ENCODE measurements at places on chromosomes 11 and 22.

- no peak for DNase-seq
Measured at GRCh38 chr11:41405812-41406211, 53.6 kb downstream of the LRRC4C start.

GRCh38 chr11:69301455-69302401, 7.8 kb downstream of the MYEOV start:
- no peak for DNase-seq

- peak; percentile 17 for DNase-seq
Measured at GRCh38 chr11:67996622-67997474, 7.0 kb downstream of the UNC93B1 start.

GRCh38 chr11:72625691-72626413, 48.4 kb downstream of the PDE2A start:
- DNase-seq = no peak

DNA sequence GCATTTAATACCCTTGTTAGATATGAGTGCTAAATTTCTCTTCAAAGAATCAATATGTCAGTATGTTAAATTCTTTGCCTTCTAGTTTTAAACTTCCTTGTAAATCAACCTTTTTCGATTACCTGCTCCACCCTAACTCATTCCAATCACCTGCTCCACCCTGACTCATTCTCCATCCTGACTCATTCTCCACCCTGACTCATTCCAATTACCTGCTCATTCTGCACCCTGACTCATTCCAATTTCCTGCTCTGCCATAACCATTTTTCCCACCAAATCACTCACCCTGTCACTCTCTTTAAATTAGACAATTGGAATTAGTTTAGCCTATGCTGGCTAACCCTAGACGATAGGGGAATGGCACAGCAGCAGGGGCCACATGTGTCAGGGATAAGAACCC, 519.5 kb upstream of the LRRC4C start:
- no peak for DNase-seq

- DNase-seq = peak; percentile 86
Measured at GRCh38 chr22:38214302-38215056, 12.7 kb downstream of the MAFF start.

GRCh38 chr11:63838150-63838677, 696 bp upstream of the MARK2 start:
- DNase-seq = no peak

DNA sequence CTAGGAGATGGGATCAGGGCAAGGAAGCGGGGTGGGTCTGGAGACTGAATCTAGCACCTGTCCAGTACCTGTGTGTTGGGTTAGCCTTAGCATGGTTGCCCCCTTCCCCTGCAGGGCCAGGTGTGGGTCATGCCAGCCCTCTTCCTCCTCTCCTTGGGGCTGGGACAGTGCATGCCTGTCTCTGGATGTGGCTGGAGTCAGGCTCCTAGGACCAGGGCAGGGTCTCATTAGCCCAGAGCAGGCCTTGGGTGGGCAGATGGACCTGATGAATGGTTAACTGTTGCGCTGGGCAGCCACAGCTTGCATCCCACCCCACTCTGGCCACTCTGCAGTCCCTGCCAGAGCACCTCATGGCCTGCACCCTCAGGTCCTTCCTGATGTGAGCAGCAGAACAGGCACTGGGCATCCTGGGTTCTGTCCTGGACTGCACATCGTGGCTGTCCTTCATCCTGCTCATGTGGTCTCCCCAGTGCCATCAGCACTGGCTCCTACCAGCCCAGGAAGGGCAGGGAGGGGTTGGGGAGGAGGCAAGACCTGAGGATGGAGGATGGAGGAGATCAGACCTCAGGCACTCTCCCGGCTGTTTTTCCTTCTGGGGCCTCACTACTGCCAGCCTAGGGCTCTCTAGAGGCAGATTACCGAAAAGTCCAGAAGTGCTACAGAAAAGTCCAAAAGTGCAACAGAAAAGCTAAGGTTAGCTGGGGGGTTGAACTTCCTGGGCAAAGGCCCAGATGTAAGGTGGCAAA, 12.8 kb upstream of the CHRM1 start:
- no peak for DNase-seq

- no peak for DNase-seq
Measured at GRCh38 chr11:86159581-86159891, 85.0 kb upstream of the EED start.

DNA sequence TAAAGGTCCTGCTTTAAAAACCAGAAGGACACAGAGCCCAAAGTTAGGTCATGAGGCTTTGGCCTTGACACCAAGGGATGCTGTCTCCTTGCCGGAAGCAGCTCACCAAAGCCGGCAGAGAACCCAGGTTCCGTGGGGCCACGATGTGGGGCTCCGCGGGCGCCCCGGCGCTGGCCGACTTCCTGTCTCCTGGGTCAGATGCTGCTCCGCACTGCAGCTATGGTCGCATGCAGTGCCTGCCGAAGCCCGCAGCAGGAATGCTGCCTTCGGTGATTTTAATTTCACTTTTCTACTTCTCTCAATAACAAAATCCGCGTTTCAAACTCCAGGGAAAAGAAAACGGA, 454 bp upstream of the OTUB1 start:
- DNase-seq = peak; percentile 69

- DNase-seq = peak; percentile 47
Measured at GRCh38 chr11:3614742-3615171, 27.0 kb downstream of the ART5 start.

- peak; percentile 30 for DNase-seq
Measured at GRCh38 chr22:29268511-29269229, 602 bp downstream of the EWSR1 start.

- no peak for DNase-seq
Measured at GRCh38 chr11:120023551-120023950, 114.4 kb downstream of the TRIM29 start.

Data from CD4-positive, alpha-beta T cell treated with Interleukin-2 at 100 ng/mL for 4 hours (primary cell).